Upper lobe of left lung (tissue), 6 donors: ENCODE measurements at places on chromosomes 11 and 22. TPM values are rescaled to one million over a fixed set of nuclear protein-coding genes. Genes with fewer than 3 reads are reported as not detected.

GRCh38 chr11:47179655-47179991 lies 2.9 kb upstream of the ARFGAP2 start:
- no peak overlapping the region for H3K4me3 ChIP-seq
- H3K27ac ChIP-seq = no peak overlapping the region
- peaks cover 19% of the 10 kb centered on the region for H3K4me1 ChIP-seq
- peaks cover 11% of the 10 kb centered on the region for H3K36me3 ChIP-seq
- no peak for DNase-seq
- no peaks in the 10 kb centered on the region for H3K27me3 ChIP-seq

DNA sequence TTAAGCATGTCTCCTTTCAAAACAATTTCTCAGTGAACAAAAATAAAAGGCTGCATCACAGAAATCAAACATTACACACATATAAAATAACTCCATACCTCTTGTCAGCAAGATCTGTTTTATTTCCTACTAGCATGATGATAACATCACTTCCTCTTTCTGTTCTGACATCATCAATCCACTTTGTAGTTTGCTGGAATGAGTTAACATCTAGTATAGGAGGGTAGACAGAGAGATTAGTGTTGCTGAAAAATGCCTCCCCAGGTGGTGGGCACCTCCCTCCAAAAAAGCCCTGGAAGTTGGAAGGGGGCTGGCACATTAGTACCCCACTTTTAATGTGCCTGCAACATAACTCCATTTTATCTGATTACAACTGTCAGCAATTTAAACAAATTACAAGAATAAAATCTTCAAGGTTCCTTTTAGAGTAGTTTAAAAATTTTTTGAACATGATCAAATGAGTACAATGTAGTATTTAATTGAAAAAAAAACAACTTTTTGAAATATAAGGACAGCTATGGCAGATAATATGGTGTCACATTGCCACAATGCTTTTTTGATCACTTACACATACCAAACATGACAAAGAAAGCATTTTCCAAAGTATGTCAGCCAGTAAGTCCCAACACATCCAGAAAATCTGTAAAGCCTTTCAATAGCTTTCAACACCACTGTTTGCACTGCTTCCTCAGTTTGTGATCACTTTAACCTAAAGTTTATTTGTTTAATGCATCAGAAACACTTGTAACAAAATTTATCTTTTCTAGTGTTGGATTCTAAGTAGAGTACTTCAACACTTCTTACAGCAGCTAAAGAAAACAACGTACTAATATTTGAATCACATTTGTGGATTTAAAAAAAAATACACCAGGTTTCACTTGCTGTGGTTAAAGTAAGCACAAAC lies 44.5 kb downstream of the RAB6A start:
- peak overlapping the region; percentile 16 for H3K27ac ChIP-seq
- H3K36me3 ChIP-seq = peaks cover 63% of the 10 kb centered on the region
- H3K4me3 ChIP-seq = no peak overlapping the region

DNA sequence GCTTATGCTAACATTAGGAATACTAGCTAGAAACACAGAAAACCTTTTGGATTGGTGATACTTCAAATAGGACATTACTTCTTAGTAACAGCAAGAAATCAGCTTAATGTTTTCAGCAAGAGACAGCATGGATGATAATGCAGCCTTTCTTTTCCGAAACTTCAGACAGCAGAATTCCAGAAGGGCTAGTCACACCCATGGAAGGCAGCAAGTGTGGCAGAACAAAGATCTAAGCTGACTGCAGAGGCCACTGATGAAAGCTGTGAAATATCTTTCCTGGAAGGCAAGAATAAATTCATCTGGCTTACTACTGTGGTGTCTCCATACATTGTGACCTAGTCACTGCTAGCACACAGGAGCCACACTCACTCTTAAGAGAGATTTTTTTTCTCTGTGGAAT lies 100.3 kb downstream of the CCDC83 start:
- no peak for DNase-seq
- H3K4me1 ChIP-seq = no peaks in the 10 kb centered on the region
- H3K27ac ChIP-seq = peak overlapping the region; percentile 12
- peaks cover 22% of the 10 kb centered on the region for H3K36me3 ChIP-seq
- no peaks in the 10 kb centered on the region for H3K27me3 ChIP-seq

DNA sequence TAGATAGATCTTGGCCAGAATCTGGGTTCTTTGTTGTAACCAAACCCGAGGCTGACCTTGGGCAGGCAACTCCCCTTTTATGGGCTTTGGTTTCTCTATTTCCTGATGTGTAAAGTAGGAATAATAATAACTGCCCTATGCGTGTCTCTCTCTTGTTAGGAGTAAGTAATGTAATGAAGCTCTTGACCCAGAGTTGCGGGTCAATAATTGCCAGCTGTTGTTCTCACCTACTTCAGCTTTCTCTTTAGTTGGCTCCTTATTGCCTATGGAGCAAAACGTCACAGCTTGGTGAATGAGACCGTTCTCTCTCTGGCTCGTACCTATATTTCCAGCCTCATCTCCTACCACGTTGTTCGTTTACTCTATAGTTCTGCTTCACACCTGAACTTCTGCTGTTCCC lies 56.6 kb upstream of the KIRREL3 start:
- no peaks in the 10 kb centered on the region for H3K27me3 ChIP-seq
- no peak overlapping the region for H3K4me3 ChIP-seq
- no peak for DNase-seq
- H3K27ac ChIP-seq = no peak overlapping the region
- H3K4me1 ChIP-seq = no peaks in the 10 kb centered on the region

DNA sequence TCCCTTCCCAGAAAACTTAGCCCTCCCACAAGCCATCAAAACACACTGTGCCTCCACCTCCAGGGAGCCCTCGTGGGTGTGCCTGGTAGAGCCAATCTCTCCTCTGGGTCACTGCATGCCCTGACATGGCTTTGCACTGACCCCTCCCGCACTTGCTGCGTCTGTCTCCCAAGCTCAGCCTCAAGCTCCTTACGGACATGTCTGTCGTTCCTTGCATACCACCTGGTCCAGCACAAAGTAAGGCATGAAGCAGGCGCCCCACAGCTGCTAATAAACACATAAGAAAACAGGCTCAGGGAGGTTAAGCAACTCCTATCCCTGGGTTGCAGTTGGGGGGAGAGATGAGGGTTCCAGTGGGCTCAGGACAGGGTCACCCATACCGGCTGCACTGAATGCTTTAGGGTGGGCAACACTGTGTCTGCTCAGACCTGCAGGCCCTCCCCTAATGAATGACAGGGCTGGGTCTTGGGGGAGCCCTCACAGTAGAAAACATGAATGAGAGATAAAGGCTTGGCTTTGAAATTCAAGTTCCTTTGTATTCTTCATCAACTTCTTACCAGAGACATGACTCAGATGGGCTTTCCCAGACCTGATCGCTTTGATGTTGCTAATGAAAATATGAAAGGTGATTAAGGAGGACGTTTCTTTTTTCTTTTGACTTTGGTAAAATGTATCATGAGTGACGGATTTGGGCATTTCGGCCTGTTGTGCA lies 38.0 kb downstream of the PHF21B start:
- DNase-seq = no peak
- H3K4me3 ChIP-seq = no peak overlapping the region
- H3K36me3 ChIP-seq = no peaks in the 10 kb centered on the region
- H3K27ac ChIP-seq = no peak overlapping the region
- H3K4me1 ChIP-seq = no peaks in the 10 kb centered on the region

- H3K27me3 ChIP-seq = no peaks in the 10 kb centered on the region
- H3K36me3 ChIP-seq = no peaks in the 10 kb centered on the region
- peak; percentile 70 for DNase-seq
- peak overlapping the region; percentile 14 for H3K4me3 ChIP-seq
- peak overlapping the region; percentile 63 for H3K27ac ChIP-seq
Measured at GRCh38 chr22:28923826-28924732, 40.7 kb downstream of the ZNRF3 start.

DNA sequence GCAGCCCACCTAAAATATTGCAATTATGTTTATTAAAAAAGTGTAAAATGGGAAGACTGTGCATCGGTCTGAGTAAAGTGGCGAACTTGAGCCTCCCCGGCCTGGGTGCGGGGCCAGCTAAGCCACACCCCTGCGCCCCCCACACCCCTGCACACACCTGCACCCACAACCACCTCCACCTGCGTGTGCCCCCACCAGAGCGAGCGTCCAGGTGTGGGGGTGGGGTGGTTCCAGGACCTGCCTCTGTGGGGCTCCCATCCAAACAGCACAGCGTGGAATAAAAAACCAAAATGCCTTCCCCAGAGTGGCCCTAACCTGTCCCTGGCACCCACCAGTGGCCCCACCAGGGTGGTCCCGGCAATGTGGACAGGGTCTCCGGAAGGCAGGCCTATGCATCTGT lies 30.1 kb upstream of the CARS1 start:
- no peak overlapping the region for H3K4me3 ChIP-seq
- no peaks in the 10 kb centered on the region for H3K27me3 ChIP-seq
- H3K36me3 ChIP-seq = peaks cover 20% of the 10 kb centered on the region

DNA sequence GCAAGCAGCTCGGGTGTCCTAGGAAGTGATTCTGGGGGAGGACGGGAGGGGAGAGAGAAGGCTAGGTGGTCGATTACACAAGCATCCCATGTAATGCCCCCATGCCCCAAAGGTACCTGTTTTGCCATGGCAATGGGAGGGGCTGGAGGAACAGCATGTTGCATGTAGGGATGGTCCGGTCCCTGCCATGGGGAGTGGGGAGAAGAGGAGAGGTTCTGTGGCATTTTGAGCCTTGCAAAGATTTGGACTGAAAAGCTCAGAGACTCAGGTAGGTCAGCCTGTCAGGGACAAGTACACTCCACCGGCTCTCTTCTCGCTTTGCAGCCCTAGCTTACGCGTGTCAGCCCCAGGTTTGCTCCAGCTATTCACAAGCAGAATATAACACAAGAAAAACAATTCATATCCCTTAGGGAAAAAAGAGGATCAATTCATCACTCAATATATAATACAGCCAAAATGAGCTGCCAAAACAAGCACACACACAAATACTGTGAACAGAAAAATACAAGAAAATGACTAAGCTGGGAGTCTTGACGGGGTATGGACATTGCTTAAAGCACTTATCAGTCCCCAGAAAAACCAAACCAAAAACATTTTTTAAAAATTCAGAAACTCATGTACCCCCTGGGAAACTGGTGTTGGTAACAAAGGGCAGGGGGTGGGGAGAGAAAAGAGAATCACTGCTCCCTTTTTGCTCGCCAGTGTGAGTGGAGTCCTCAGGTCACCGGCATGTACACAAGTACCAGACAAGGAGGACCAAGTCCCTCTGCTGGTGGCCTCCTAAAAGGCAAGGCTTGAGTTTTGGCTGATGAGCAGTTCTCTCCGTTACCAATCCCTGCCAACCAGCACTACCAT lies 21.6 kb downstream of the APOL5 start:
- H3K27me3 ChIP-seq = no peaks in the 10 kb centered on the region
- H3K36me3 ChIP-seq = peaks cover 9% of the 10 kb centered on the region
- H3K4me1 ChIP-seq = no peaks in the 10 kb centered on the region
- no peak overlapping the region for H3K27ac ChIP-seq

DNA sequence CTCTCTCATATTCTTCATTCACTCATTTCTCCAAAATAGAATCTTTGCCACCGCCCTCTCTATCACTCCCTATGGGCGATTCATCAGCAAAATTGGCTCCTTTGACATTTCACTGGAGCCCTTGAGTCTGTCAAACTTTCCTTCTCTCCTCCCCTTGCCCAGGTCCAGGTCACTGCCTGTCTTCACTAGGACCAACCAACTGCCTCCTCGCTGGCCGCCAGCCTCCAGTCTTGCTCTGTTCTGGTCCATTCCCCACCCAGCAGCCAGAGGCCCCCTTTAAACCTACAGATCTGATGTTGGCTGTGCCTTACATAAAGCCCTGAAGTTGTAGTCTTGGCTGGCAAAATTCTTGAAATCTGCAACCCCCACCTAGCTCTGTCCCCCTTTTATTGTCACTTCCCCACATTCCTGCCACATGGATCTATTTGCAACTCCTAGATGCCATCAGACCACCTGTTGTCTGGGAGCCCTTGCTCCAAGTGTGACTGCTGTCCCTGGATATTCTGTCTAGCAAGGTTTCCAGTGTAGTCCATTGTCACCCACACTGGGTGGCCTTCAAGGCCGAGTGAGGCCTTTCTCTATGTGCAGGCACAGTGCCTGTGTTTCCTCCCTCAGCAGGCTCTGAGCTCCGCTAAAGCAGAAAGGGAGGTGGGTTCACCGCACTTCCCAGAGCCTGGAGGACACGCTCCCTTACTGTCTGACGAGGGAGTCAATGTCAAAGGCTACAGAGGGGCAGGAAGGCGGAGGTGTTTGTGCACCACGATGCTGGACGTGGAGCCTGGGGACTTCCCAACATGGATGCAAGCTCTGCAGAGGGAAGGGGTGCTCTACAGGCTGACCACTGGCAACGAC lies 25.5 kb downstream of the MYEOV start:
- H3K27me3 ChIP-seq = no peaks in the 10 kb centered on the region
- no peak overlapping the region for H3K27ac ChIP-seq
- H3K36me3 ChIP-seq = no peaks in the 10 kb centered on the region
- DNase-seq = no peak
- no peak overlapping the region for H3K4me3 ChIP-seq

GRCh38 chr11:12079726-12080556 lies 30.4 kb upstream of the MICAL2 start:
- H3K27me3 ChIP-seq = no peaks in the 10 kb centered on the region
- no peak for DNase-seq
- H3K27ac ChIP-seq = no peak overlapping the region
- H3K4me3 ChIP-seq = no peak overlapping the region

GRCh38 chr11:61907871-61908729 lies 9.3 kb downstream of the RAB3IL1 start:
- no peak for DNase-seq
- peaks cover 6% of the 10 kb centered on the region for H3K4me1 ChIP-seq
- peaks cover 20% of the 10 kb centered on the region for H3K36me3 ChIP-seq
- no peak overlapping the region for H3K4me3 ChIP-seq
- no peaks in the 10 kb centered on the region for H3K27me3 ChIP-seq
- H3K27ac ChIP-seq = no peak overlapping the region

DNA sequence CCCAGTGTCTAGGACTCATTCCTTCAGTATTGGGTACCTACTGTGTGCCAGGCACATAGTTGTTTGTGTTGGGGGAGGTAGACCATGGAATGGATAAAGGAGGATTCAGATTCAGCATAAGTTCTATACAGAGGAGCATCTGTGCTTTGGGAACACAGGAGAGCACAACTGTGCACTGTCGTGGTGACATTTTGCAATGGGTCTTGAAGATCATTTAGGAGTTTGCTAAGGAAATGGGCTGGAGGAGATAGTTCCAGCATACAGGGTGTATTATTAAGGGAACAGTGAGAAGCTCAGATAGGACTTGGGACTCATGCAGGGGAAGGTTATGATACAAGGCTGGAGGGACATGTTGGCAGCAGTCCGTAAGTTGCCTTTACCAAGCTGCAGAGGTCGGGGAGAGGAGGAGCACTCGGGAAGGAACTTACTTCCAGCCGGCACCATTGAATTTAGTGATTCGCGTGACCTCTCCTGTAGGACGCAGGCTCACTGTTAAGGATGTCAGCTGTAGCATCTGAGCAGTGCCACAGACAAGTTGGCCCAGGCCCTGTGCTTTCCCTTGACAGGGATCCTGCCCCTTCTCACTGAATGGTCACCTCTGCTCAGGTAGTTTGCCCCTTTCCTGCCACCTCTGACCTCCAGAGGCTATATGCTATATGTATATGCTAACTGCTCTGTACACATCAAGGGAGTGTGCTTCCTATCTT lies 25.6 kb downstream of the TREH start:
- H3K27ac ChIP-seq = no peak overlapping the region
- H3K36me3 ChIP-seq = no peaks in the 10 kb centered on the region
- DNase-seq = no peak
- H3K4me1 ChIP-seq = no peaks in the 10 kb centered on the region
- H3K27me3 ChIP-seq = no peaks in the 10 kb centered on the region

The CARNS1 gene
- total RNA-seq = 0.84 TPM

The SCGB2A2 gene
- not detected for total RNA-seq

The MRE11 gene
- total RNA-seq = 12.6 TPM

The TPBGL gene
- total RNA-seq = 0.94 TPM

The CECR2 gene
- total RNA-seq = 5.8 TPM
